ENCODE measurements at places on chromosomes 12 and 14.

DNA sequence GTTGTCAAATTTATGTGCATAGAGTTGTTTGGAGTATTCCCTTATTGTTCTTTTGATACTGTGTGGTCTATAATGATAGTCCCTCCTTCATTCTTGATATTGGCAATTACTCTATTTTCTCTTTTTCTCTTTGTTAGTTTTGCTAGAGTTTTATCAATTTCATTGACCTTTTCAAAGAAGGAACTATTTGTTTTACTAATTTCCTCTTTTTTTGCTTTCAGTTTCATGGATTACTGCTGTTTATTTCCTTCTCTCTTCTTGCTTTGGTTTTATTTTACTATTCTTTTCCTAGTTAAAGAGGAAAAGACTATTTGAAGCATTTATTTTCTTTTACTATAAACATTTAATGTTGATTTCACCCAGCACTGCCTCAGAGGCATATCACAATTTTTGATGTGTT, 250.9 kb upstream of the PELI2 start:
- no peak for DNase-seq

GRCh38 chr14:106786697-106787096, 1260.3 kb downstream of the TMEM121 start:
- DNase-seq: no peak

DNA sequence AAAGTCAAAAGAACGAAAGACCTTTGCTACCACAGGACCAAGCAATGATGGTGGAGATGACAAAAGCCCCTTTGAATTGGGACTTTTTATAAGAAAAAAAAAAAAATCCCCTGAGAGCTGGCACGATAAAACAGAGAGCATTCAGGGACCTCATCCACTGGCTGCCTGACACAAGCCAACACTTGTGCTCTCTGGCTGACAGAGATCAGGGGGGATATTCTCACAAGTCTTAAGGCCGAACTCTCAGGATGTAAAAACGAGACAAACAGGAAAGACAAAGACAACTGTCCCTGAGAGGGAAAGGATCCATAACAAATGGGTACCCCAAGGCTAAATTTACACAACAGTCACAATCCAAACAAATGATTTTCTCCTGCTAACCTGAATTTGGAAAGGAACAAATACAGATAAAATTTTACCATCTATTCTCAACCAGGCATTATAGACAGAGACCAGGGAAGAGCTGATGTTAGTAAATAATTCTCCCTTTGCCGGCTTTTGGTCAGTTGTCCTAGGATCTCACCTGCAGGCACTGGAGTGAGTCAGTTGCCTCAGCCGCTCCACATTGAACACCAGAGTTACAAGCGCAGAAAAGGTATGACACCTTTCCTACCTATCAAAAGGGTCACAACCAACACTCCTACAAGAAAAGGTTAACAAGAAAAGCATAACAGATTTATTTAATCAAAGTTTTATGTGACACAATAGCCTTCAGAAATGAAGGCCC, 37.9 kb upstream of the GARIN6 start:
- DNase-seq: no peak

DNA sequence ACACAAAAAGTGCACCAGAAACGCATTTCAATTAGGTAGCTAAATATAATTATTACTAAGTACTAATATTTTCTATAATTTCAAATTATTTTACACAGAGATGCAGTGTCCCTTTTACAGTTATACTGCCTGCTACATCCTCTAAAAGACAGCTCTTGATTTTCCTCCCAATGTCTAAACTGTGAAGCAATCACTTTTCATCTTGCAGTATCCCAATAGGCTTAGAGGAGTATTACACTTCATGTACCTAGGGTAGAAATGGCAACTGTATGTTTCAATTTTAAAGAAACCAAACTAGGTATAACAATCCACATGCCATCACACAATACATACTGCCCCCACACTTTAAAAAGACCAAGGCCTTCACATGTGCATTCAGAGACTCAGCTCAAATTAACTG, 7.3 kb downstream of the RSRC2 start:
- DNase-seq: no peak

- DNase-seq: no peak
These were observed 467.5 kb downstream of the VRK1 start for GRCh38 chr14:97264516-97265230.

DNA sequence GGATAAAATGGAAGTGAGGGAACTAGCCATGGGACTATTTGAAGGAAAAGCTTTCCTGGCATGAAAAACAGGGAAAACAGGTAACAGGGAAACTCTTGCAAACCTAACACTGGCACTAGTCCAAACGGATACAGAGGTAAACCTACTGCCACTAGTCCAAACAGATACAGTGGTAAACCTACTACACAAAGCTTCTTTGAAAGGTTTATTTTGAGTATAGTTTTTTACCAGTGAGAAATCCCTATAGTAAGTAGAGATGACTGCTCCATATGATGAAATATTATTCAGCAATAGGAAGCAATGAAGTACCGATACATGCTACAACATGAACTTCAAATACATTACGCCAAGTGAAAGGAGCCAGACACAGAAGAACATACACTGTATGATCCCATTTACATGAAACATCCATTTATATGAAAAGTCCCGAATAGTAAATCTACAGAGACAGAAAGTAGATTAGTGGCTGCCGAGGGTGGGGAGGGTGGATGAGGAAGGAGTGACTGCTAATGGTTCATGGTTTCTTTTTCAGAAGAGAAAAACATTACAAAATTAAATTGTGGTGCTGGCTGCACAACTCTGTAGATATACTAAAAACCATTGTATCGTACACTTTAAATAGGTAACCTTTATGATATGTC, 25.5 kb downstream of the SPTLC2 start:
- no peak for DNase-seq

- DNase-seq: no peak
These were observed 10.0 kb downstream of the LHX5 start for GRCh38 chr12:113461666-113462065.

DNA sequence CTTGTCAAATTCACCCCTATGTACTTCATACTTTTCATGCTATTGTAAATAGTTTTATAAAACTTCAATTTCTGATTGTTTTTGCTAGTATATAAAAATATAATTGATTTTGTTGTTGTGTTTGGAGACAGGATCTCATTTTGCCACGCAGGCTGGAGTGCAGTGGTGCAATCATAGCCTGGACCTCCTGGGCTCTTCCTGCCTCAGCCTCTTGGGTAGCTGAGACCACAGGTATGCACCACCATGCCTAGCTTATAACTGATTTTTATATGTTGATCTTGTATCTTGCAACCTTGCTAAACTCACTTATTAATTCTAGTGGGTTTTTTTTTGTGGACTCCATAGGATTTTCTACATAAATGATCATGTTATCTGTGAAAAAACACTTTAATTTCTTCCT, 23.5 kb downstream of the ATP5MC2 start:
- DNase-seq: no peak

DNA sequence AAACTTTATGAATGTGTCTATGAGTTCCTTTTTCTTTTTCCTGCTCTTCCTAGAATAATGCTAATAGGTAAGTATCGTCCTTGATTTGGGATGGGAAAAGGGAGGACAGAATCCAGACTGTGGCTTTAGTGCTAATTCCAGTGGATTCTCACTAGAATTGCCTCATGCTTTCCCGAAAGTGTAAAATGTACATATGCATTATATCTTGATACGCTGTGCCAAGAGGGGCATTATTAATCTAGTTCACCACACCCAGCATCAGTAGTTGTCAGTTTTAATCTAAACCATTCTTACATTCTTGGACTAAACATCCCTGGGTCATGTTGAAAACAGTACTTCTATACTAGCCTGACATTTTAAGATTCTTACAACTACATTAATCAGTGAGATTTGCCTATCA, 49.3 kb downstream of the GCH1 start:
- DNase-seq: no peak

DNA sequence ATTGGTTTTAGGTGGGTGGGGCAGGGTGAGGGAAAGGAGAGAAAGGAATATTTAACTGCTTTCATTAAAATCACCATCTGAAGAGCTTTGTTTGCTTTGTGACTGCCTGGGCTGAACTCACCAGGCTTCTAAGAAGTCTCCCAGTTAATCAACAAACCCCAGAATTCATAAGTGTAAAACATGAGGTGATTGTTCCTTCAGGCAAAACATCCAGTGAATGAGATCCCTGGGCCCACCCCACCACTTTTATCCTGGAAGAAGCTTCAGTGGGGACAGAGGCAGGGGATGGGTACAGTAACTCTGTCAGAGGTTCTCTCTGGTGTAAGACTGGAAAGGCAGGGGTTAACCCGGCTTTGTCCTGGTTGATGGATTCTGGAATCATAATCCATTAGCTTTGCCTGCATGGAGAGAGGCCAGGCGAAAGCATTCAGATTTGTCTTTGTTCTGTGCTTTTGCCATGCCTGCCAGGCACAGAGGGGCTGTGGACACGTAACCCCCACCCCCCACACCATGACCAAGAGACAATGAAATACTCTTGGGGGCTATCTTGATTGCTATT, 16.7 kb downstream of the PDE1B start:
- no peak for DNase-seq

- DNase-seq: no peak
These were observed 4.6 kb upstream of the LEMD3 start for GRCh38 chr12:65164774-65165173.

- no peak for DNase-seq
These were observed 32.4 kb upstream of the EML1 start for GRCh38 chr14:99760817-99761216.

DNA sequence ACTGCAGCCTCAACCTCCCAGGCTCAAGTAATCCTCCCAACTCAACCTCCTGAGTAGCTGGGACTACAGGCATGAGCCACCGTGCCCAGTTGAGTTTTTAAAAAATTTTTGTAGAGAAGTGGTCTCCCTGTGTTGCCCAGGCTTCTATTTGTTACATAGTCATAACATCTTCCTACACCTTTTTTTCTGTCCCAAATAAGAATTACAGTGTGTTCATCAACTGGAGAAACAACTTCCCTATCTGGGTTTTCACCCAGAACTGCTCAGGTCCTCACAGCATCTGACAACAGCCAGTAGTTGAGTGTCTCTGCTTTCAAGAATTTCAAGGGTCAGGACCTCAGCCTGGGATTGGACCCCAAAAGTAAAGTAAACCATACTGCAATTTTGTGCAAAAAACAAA, 235.2 kb upstream of the AMIGO2 start:
- DNase-seq: no peak

DNA sequence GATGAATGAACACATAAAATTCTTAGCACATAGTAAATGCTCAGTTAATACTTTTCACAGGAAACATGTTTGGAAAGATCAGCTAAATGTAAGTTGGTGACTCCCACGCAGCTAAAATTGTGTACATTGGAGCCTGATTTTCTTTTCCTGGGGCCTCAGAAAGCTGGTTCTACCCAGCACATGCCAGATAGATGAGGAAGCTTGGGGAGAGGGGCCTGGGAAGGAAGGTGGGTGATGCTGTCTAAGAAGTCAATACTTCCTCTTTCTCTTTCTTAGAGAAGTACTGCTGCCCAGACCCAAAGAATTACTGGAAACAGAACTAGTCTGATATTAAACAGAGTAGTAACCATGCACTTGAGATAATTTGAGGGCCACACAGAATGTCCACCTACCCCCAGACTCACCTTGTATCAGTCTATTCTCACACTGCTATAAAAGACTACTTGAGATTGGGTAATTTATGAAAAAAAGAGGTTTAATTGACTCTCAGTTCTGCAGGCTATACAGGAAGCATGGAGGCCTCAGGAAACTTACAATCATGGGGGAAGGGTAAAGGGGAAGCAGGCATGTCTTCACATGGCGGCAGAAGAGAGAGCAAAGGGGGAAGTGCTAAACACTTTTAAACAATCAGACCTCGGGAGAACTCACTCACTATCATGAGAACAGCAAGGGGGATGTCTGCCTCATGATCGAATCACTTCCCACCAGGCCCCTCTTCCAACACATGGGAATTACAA, 123.3 kb upstream of the MED13L start:
- no peak for DNase-seq

DNA sequence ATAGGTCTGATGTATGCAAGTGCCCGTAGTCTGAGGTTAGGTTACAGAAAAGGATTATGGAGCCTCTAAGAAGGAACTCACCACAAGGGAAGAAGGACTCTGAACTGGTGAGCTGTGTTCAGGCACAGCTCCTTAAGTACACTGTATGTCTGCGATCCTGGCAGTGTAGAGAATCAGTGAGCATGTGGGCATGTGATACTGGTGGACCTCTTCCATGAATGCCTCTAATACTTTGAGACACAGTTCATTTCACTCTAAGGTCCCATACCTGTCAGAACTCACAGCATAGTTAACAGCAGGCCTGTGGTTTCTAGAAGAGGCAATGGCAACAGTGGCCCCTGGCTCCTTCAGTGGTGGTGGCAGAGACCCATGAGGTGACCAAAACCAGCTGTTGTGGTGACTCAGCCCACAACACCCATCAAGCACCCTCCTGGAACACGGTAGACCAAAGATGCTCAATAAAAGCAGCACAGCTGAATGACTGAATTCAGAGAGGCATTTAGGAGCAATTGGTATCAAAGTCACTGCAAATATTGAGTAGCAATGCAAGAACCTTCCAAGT, 6.9 kb upstream of the OR6J1 start:
- no peak for DNase-seq

DNA sequence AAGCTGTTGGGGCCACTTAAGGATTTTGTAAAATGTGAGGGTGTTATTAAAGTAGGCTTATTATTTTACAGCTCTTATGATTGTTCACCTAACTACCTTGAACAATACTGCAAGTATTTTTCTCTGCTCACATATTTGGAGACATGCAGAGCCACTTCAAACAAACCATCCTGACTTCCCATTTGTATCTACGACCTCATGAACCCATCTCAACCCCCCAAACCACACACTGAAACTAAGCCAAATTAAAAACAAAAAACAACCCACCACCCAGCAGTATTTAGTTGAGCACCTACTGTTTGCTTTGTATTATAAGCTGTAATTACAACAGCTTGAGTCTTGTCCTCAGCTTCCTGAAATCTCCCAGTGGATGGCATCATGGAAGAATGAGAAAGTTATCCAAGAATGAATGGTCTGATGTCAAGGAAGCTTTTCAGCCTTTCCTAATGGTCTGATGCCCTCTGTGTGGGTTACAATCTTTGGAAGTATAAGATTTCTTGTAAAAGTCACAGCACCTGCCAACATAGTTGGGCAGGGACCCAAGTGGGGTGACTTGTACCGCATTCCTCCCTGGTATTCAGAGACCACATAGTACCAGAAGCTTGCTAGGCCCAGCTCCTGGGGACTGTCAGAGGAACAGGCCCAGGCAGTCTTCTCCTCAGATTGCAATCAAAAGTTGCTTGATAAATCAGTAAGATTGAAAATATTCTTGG, 416.6 kb downstream of the ZFP36L1 start:
- no peak for DNase-seq

DNA sequence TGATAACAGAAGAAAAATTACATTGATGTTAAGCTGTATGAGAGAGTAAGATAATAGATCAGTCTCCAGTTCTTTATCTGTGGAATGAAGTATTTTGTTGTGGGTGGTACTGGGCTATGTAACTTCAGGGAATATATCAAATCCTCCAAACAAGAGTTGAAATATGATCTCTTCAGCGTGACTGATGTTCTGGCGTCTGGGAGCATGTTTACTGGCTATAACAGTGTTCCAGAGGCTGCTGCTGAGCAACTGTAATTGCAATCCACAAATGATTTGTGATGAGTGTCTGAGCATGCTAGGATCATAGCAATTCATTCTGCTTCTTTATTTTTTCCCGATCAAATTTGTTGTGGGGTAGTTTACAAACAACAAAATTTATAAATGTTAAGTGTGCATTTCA, 18.6 kb upstream of the CCDC198 start:
- no peak for DNase-seq

- DNase-seq: no peak
These were observed 3.5 kb downstream of the C12orf75 start for GRCh38 chr12:105334001-105334400.

- no peak for DNase-seq
These were observed 169.6 kb downstream of the EGLN3 start for GRCh38 chr14:33781236-33781635.

GRCh38 chr12:122012184-122012583, 9.5 kb upstream of the BCL7A start:
- DNase-seq: no peak

Measured in cardiac septum (tissue), 1 donor.